Right renal pelvis (tissue), 4 donors: ENCODE measurements at places on chromosomes 12 and 14.

DNA sequence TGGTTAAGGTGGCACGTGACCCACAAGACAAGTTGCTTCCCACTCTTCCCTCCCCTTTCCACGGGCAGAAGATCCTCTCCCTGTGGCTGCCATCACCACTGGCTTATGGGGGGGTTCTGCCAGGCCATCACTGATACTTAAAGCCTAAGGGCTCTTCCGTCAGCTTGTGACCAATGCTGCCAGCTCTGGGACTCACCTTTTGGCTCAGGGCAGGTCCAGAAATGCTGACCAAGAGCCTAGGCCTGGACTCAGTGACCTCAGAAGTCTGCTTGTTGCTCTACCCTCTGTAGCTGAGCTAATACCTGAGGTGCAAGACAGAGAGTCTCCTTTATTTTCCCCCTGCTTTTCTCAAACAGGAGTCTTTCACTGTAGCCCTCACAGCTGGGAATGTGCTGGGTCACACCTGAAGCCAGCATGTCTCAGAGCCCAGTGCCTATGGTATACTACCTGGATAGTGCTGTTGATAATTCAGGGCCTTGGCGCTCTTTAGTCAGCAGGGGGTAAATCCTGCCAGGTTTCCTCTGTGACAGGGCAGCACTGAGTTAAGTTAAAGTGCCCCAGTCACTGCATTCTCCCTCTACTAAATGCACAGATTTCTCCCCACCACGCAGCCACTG is 19.7 kb downstream of the FGD4 start:
- no peak for DNase-seq

DNA sequence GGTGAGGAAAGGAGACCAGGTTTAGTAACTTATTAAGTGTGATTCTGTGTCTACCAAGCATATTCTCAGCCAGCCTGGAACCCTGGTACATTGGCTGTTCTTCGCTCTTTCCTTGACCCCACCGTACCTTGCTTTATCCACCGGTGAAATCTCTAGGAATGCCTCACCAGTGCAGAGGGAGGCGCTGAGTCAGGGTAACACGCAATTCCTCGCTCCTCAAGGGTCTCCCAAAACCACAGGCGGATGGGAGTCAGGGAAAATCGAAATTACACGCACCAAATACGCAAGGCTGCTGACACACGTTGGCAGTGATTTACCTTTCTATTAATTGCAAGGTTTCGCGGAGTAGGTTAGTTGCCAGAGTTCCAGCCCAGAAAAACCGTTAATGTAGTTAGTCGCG is 845 bp downstream of the L3HYPDH start:
- no peak for DNase-seq

- DNase-seq, result no peak
These were observed 8.1 kb downstream of the AVIL start for GRCh38 chr12:57810450-57810849.

DNA sequence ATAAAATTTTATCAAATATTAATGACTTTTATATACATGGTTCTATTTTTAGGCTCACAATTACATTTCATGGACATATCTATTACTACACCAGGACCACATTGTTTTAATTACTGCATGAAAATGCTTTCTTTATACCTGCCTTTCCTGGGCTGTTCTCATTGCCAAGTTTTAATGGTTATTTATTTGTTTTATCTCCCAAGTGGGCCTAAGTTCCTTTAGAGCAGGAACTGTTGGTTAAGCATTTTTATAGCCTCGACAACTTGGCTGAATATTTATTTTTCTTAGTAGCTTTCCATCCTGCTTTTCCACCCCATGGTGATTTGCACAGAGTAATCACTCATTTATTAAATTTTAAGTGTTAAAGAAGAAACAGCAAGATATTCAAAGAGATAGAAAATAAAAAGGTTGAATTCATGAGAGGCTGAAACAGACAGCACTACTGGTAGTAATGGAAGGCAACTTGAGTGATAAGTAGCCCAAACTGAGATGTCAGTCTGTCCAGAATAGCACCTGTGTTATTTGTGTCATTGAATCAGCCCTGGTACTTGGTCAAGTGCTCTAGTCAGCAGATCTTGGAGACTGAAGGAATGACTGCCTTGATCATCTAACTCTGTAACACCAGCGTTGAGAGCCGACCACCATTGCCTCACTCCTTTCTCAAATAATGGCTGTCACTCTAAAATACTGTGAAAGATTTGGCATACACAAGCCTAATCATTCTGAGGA is 119.1 kb upstream of the EGLN3 start:
- no peak for DNase-seq

DNA sequence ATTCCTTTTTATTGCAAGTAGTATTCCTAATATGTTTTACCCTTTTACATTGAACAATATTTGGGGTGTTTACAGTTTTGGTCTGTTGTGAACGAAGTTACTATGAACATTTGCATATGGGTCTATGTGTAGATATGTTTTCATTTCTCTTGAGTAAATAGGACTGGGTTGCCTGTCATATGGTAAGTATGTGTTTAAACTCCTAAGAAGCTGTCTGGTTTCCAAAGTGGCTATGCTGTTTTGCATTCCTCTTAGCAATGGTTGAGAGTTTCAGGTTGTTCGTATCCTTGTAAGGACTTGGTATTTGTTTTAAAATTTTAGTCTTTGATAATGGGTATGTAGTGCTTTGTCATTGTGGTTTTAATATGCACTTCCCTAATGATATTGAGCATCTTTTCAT is 6.3 kb downstream of the METAP2 start:
- DNase-seq, result no peak

GRCh38 chr12:120847392-120847791 is 56.8 kb downstream of the SPPL3 start:
- no peak for DNase-seq

GRCh38 chr14:31530136-31530535 is 31.1 kb upstream of the NUBPL start:
- no peak for DNase-seq

GRCh38 chr12:131577766-131578165 is 133.1 kb upstream of the SFSWAP start:
- DNase-seq, result no peak
